Tongue (tissue), 3 donors: ENCODE measurements at places on chromosomes 11 and 22. TPM values are rescaled to one million over a fixed set of nuclear protein-coding genes. Genes with fewer than 3 reads are reported as not detected.

Gene ADAMTS15
- total RNA-seq, result 35.1 TPM

DNA sequence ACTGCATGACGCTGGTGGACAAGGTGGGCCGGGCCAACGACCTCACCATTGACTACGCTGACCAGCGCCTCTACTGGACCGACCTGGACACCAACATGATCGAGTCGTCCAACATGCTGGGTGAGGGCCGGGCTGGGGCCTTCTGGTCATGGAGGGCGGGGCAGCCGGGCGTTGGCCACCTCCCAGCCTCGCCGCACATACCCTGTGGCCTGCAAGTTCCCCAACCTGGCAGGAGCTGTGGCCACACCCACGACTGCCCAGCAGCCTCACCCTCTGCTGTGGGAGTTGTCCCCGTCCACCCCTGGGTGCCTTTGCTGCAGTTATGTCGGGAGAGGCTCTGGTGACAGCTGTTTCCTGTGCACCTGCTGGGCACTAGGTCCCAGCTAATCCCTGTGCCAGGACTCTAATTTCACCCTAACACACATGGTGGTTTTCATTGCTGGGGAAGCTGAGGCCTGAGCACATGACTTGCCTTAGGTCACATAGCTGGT, 49.0 kb upstream of the PPP6R3 start:
- DNase-seq, result peak; percentile 79

- DNase-seq, result no peak
Observed at GRCh38 chr22:46774980-46775849, 12.8 kb downstream of the TBC1D22A start.

DNA sequence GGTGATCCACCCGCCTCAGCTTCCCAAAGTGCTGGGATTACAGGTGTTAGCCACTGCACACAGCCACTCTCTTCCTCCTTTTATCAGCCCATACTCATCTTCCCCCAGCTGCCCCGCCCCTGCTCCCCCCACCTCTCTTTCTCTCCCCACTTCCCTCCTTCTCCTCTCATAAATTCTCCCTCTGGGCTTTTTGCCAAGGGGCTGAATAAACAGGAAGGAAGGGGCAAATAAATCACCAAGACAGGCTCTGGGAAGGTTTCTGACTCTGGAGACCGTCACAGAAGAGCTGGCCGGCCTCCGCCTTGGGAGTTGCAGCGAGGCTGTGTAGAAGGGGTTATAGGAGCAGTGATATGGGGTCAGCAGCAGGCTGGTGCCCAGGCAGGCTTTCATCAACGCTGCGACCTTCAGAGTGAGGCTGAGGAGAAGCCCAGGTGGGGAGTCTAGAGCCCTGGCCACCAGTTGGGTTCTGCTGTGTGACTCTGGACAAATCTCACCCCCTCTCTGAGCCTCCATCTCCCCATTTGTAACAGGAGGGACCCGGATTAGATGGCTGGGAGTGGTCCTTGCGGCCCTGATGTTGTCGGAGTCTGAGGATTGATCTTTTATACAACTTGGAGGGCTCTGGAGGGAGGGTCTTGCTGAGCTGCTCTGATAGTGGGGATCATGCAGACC, 62.6 kb upstream of the RASD2 start:
- DNase-seq, result peak; percentile 50

DNA sequence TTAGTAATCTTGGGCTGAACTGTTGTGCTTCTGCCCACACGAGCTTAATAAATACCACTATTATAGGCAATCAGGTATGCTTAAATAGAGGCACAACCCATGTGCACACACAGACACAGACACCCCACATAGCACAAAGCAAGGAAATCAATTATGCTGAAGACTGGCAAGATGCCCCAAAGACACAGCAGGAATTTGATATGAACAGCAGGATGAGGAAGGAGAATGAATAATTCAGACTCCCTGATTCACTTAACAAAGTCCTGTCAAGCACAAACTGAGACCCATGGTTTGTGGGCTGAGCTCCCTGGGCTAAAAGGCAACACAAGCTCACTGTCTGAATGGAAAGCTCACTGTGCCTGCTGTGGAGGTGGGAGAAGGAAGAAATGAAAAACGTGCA, 42.5 kb downstream of the RBFOX2 start:
- DNase-seq, result peak; percentile 64

DNA sequence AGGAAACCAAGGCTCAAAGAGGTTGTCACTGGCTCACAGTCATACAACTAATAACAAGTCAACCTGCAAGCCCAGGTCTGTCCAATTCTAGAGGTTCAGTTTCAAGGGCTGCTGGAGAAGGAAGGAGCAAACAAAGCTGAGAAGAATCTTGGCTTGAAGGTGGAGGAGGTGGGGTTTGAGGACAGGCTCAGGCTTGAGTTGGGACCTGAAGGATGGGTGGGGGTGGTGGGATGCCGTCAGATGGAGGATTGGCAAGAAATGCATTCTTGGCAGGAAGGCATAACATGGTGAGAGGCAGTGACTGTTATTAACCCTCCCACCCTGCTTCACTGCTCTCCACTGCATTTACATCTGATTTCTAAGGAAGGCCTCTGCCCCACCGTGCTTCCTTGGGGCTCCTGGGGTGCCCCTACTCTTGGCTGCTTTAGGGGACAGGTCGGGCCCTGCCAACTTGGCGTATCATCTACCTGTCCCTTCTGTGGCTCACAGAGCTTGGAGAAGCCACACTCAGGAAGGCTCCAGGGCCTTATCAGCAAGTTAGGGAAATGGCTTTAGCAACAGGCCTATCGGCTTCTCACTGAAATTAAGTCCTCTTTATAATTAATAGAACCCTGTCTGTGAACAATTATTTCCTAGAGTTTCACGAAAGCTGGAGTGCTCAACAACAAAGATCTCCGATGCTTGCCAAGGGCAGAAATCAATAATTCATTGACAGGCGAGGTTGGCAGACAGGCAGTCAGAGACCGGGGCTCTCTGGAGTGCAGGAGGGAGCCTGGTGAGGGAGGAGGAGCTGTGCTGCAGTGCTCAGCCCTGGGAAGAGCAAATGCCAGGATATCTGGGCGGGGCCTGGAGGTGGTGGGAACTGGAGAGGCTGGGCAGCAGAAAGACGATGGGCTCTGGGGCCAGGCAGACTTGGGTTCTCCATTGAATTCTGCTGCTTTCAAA, 84.9 kb upstream of the NARS2 start:
- no peak for DNase-seq
